ENCODE measurements at places on chromosomes 1 and 21. TPM values are rescaled to one million over a fixed set of nuclear protein-coding genes. Genes with fewer than 3 reads are reported as not detected.

The GJA5 gene
- not detected for total RNA-seq

The KRTAP10-6 gene
- total RNA-seq = not detected

The IGSF9 gene
- total RNA-seq = not detected

The ZNF593OS gene
- not detected for total RNA-seq

The UBE2U gene
- total RNA-seq = not detected

The SLC16A4 gene
- total RNA-seq = 36.8 TPM

The RUNX1 gene
- 63.5 TPM for total RNA-seq

The SEC22B gene
- total RNA-seq = 70.3 TPM

The OR2L13 gene
- total RNA-seq = not detected

The OR2L2 gene
- total RNA-seq = not detected

The VHLL gene
- total RNA-seq = not detected

The NPL gene
- total RNA-seq = 2.3 TPM

The BACE2 gene
- 127 TPM for total RNA-seq

The LIN28A gene
- total RNA-seq = not detected

The CNIH3 gene
- 72.4 TPM for total RNA-seq

The PAQR6 gene
- total RNA-seq = not detected

The PPIE gene
- total RNA-seq = 39.6 TPM

The SPRR2B gene
- not detected for total RNA-seq

The PAPPA2 gene
- 15.9 TPM for total RNA-seq

The GCSAML gene
- not detected for total RNA-seq

The TEX38 gene
- not detected for total RNA-seq

The FCGR2B gene
- total RNA-seq = not detected

The OR2G6 gene
- not detected for total RNA-seq

The ACKR1 gene
- total RNA-seq = not detected

The KCNA3 gene
- total RNA-seq = under 0.01 TPM

The TCEA3 gene
- total RNA-seq = 22.8 TPM

The LTN1 gene
- 35.2 TPM for total RNA-seq

The CELA2A gene
- not detected for total RNA-seq

The KCNK2 gene
- 64.3 TPM for total RNA-seq

The IGSF5 gene
- not detected for total RNA-seq

The CFHR4 gene
- not detected for total RNA-seq

The LCE1F gene
- not detected for total RNA-seq

The AIRE gene
- not detected for total RNA-seq

The LINGO4 gene
- total RNA-seq = not detected

The S100A1 gene
- 0.54 TPM for total RNA-seq

The AUNIP gene
- total RNA-seq = 4.8 TPM

The PIGR gene
- not detected for total RNA-seq

The OR10R2 gene
- not detected for total RNA-seq

The ZSWIM5 gene
- total RNA-seq = 4.7 TPM

The RBM11 gene
- total RNA-seq = not detected

The PLEKHG5 gene
- 5.1 TPM for total RNA-seq

The KLHDC7A gene
- total RNA-seq = not detected

The ARHGEF10L gene
- 23.9 TPM for total RNA-seq

The KDM1A gene
- total RNA-seq = 60.3 TPM

The SPRR2E gene
- total RNA-seq = not detected

The HS2ST1 gene
- total RNA-seq = 46.0 TPM

The CCDC181 gene
- 3.1 TPM for total RNA-seq

The MYBPH gene
- total RNA-seq = 0.08 TPM

The BEND5 gene
- 0.45 TPM for total RNA-seq
